ENCODE measurements at places on chromosomes 4 and X.

DNA sequence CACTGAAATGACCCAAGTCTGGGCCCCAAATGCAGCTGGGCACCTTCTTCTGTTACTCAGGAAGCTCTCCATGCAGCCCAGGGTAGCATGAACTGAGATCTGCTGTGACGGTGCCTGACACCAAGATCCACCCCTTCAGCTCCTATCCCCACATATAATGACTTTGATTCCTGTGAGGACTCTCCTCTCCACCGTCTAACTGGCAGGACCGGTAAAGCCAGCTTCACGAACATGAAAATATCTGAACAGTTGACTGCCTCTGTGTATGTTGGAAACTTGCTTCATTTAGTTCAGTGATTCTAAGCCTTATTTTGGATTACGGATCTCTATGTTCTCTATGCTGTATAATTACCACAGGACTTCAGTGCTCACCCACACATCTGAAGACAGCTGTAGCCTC is 115.5 kb upstream of the TMEM150C start:
- DNase-seq: no peak

DNA sequence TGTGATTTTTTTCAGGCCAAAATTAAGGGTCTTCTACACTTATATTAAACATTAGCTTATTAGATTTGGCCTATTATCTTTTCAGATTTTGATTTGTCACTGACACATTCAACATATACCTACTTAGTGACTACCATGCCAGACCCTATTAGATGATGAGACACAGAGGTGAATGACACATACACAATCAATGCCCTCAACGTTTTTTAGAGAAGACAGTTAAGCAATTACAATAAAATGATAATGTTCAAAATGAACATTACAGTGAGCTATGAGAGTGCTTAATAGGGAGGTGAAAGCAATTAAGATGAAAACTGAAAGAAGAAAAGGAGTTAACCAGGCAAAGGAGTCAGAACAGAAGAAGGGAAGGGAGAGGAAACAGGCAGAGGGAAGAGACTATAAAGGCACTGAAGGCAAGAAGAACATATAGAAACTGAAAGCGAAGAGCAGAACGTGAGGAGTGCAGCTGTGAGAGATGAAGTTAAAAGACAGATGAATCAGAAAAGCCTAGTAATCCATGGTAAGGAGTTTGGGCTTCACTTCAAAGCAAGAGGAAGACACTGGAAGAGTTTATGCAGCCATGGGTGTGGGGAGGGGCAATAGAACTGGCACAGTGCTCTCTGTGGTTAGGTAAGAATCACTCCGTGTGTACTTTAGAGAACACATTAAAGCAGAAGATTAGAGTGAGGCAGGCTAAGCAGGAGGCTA is 119.0 kb downstream of the REELD1 start:
- DNase-seq: peak; percentile 13

DNA sequence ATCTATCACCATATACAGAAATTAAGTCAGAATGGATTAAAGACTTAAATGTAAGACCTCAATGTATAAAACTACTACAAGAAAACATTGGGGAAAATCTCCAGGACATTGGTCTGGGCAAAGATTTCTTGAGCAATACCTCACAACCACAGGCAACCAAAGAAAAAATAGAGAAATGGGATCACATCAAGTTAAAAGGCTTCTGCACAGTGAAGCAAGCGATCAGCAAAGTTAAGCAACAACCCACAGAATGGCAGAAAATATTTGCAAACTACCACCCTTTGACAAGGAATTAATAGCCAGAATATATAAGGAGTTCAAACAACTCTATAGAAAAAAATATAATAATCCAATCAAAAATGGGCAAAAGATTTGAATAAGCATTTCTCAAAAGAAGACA is 236.9 kb upstream of the EMCN start:
- no peak for DNase-seq

DNA sequence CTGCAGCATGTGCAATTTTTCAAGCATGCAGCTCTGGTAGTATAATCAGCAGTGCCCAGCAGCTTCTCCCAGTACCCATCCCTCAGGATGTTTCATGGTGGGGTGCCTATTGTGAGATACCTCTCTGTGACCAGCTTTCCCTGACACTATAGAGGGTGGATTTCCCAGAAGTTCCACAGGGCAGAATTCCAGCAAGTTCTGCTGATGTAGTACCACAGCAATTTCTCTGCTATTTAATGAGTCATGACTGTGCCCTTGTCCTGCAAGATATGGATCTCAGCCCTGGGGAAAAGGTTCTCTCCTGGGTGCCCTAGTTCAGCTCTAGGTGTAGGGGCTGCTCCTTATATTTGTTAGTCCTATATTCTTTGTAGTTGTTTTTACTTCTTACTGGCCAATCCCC is 174.8 kb downstream of the ENOX2 start:
- no peak for DNase-seq

GRCh38 chr4:144296941-144297340 is 156.4 kb upstream of the GYPA start:
- DNase-seq: no peak

GRCh38 chr4:139606579-139607501 is 50.8 kb upstream of the SETD7 start:
- no peak for DNase-seq

DNA sequence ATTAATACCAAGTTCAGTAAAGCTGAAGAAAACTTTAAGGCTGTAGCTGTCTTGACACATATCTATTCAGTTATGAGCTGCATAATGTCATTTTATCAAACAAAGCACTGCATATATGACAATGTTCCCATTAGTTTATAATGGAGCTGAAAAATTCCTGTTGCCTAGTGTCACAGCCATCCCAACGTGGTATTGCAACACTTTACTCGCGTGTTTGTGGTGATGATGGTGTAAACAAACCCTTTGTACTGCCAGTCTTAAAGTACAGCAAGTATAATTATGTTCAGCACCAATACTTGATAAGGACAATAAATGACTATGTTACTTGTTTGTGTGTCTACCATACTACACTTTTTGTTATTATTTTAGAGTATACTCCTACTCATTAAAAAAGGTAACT is 1415.6 kb upstream of the PCDH7 start:
- DNase-seq: no peak

DNA sequence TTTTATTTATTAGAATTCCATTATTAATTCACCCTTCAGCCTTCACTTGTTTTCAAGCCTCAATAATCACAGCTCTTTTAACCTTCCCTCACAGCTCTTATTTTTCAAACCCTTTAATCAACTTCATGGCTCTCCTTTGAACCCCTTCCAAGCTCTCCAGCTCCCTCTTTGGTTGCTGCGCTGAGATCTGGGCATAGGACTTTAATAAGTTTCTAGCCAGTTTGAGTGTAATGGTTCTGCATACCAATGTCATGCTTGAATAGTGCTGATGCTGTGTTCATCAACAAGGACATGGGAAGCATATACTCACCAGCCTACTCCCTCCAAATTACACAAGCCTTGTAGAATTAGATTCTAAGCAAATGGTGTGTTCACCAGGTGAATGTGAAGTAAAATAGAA is 3.5 kb upstream of the RNF212 start:
- no peak for DNase-seq

DNA sequence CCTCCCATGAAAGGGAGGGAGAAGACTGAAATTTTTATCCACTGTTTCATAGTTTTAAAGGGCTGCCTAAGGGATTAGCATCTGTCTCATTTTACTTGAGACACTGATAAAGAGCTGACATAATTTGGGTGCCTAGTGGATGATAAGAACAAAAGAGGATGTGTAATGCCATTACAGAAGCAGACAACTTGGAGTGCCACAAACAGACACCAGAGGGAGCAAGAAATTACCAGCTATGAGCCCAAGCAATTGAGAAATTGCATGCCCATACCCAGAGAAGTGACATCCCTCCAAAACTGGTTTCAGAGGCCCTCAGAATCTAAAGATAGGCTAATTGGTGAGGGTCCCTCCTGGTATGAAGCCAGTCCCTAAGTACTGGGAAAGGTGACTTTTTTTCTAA is 38.5 kb upstream of the POU3F4 start:
- DNase-seq: no peak
